ENCODE measurements at places on chromosomes 5 and 9.

GRCh38 chr9:27353474-27354229 lies 56.7 kb upstream of the EQTN start:
- no peak for DNase-seq

- DNase-seq = no peak
Measured at GRCh38 chr9:7234144-7234543, 476.4 kb downstream of the KDM4C start.

GRCh38 chr5:58491216-58491892 lies at the start of gene GAPT:
TSS of gene GAPT (plus strand) at chr5:58491435. CDS start at chr5:58494537, 3,102 bp downstream.
- DNase-seq = no peak

GRCh38 chr5:27814983-27815382 lies 776.6 kb upstream of the CDH9 start:
- DNase-seq = no peak

- no peak for DNase-seq
Measured at GRCh38 chr5:74801941-74802340, 34.9 kb downstream of the NSA2 start.

Measured in stimulated activated CD4-positive, alpha-beta T cell treated with anti-CD3 and anti-CD28 coated beads, TNF-alpha, amount 100 ng/mL, for 4 hours (primary cell).